ENCODE measurements at places on chromosomes 11 and 22.

DNA sequence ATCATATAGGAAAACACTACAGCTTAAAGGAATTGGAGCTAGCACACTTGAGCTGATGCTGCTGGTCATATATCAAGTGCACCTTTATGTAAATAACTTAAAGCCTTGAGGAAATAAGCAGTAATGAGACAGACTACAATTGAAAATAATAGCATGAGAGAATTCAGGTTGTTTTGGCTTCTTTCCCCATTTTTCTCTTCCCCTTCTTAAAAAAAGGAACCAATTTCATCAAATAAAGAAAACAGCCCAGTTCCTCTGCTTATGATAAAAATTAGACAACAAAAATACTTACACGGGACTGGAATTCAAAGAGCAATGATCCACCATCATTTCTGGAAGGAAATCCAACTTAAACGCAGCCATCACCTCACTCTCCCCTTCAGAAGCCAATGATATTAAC, 50.2 kb upstream of the RAPSN start:
- DNase-seq, result no peak

- no peak for DNase-seq
Observed at GRCh38 chr11:83007909-83008580, 63.7 kb downstream of the RAB30 start.

GRCh38 chr11:68261006-68261405, 10.8 kb downstream of the C11orf24 start:
- DNase-seq, result no peak

GRCh38 chr22:41048791-41049717, 43.3 kb upstream of the EP300 start:
- DNase-seq, result no peak

- no peak for DNase-seq
Observed at GRCh38 chr11:115469361-115469760, 34.9 kb downstream of the CADM1 start.

DNA sequence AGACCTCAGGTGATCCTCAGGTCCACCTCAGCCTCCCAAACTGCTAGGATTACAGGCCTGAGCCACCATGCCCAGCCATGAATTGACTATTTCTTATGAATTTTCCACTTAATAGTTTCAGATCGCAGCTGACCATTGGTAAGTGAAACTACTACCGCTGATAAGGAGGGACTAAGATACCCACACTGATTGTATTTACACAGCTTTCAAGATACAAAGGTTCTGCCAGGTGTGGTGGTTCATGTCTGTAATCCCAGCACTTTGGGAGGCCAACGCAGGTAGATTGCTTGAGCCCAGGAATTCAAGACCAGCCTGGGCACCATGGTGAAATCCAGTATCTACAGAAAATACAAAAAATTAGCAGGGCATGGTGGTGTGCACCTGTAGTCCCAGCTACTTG, 3.9 kb downstream of the CHEK2 start:
- no peak for DNase-seq

- no peak for DNase-seq
Observed at GRCh38 chr22:32216911-32217310, 12.0 kb upstream of the RFPL2 start.

GRCh38 chr11:82899957-82900276, 313 bp downstream of the PRCP start:
- DNase-seq, result no peak

- DNase-seq, result no peak
Observed at GRCh38 chr22:46425016-46425415, 89.5 kb downstream of the TRMU start.

GRCh38 chr22:18954990-18955571, 19.0 kb upstream of the PRODH start:
- DNase-seq, result no peak

DNA sequence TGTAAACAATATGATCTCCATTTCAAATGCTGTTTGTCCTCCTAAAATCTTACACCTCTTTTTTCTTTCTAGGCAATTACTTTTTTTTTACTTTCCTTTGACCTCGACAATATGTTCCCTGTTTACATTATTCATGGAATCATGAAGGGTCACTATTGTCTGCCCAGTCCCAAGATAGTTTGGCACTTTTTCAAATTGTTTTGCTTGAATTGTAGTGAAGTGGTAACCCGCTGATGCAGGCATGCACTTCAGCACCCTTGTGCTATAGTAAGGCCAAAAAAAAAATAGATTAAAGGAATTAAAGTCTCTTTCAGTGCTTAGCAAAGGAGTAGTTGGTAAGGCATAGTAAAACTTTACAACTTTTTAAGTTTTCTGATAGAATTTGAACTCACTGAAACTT, 90.9 kb downstream of the PAX6 start:
- DNase-seq, result no peak

- no peak for DNase-seq
Observed at GRCh38 chr22:33303099-33303498, 244.9 kb upstream of the SYN3 start.

- DNase-seq, result no peak
Observed at GRCh38 chr22:20774882-20775281, 969 bp downstream of the SERPIND1 start.

- DNase-seq, result no peak
Observed at GRCh38 chr11:96219981-96220623, 122.9 kb downstream of the MAML2 start.

DNA sequence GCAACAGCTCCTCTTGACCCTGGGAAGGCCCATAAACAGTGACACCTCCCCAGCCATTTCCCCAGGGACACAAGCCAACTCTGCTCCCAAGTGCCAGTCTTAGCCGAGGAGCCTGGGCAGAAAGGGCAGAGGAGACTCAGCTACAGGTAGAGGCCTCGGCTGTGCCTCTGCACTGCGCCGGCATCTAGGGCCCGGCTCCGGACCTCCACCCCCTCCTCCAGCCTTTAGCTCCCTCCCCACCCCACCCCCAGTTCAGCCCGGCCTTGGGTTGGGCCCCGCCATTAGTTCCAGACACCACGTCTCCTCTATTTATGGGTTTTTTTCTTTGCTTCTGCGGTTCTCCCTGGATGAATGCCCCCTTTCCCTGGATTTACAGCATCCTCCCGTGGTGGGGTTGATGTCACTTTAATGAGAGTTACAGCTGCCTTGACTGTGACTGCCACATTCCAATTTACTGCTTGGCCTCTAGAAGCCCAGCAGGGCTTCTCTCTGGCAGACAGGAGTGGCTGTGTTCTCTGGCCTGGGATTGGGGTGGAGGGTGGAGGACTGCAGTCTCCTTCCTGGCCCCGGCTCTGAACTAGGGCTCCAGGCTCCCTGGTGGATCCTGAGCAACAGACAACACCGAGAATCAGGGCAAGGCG, 13.5 kb upstream of the OAF start:
- DNase-seq, result no peak

DNA sequence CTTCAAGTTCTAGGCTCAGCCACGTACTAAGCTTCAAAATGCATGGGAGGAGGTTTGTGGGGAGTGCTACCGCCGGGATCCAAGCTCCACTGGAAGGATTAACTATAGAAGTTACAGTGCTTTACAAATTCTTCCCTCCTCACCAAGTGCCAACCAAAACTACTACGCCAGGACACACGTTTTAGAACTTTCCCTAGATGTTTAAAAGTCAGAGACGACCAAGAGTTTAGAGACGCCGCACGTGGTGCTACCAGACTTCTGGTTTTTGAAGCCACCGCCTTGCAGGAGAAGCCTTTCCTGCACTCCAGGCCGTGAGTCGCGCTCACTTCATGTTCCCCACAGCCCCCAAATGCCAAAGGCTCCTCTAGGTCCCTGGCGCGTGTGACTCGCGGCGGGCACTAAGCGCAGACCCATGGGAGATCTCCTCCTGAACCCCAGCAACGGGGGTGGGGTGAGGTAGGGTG, 734 bp downstream of the SNU13 start:
- no peak for DNase-seq

DNA sequence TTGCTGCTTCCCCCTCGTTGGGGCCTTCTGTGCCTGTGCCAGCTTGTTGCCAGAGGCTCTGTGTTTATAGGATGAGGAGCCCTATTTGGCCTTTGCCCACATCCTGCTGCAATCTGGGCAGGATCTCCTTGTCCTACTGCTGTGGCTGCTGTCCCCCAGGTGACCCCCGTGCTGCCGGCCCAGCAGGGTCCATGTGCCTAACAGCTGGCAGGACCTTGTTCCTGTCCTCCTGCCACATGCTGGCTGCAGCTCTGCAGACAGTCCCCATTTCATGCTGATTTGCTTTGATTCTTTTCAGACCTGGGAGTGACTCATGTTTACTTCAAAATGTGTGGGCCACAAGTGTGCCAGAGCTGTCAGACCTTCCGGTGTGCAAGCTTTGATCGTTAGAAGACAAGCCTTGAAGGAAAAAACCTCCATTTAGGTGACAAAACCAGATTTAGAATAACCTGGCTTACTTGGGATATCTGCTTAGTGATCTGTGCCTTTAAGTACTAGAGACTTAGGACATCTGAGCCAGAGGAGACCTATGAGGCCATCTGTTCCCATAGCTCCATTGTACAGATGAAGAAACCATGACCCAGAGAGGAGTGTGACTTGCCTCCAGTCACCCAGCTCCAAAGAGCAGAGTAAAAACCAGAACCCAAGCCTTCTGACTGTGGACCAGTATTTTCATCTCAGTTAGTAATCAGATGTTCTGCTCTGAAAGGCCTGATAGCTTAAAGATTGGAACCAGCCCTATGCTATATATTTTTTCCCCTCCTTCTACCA, 11.1 kb downstream of the NAV2 start:
- peak; percentile 15 for DNase-seq

DNA sequence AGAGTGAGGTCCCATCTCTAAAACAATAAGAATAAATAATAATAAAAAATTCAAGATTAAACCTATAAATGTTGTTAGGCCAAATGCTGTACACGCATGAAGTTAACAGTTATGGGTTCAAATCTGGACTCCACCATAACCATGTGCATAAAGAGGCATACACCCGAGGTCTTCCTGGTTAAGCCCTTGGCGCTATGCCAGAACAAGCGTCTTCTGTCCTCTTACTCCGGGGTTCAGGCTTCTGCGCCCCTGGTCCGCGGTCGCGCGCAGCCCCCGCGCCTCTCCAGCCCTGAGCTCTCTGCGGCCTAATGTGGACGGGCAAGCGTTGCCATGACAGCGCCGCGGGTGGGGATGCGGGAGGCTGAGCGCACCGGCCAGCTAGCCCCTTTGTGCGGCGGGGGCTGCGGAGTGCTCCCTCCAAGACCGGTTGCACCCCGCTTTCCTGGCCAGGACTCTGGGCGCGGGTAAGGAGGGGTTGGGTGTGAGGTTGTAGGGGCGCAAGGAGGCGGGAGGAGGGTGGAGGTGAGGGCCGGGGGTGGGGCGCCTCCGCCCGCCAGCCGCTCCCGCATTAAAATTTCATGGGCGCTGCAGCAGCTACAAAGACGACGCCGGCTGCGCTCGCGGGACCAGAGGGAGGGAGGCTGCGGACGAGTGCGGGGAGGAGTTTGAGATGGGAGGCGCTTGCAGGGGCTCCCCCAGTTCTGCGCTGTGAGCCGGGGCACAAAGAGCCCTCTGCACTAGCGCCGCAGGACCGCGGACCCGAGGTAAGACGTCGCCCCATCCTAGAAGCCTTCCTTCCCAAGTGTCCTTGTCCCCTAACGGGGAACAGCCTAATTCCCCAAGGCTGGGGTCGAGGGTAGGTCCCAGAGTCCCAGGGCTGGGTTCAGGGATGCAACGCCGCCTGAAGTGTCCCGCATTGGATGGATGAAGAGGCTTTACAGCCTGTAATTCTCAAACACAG, at the start of gene MIAT:
MIAT (plus strand) TSS at position 698 of the 961 bp plus-strand sequence.
- DNase-seq, result peak; percentile 51

GRCh38 chr22:49583886-49584505, 243.7 kb downstream of the BRD1 start:
- DNase-seq, result no peak

GRCh38 chr11:31214372-31214771, 155.2 kb downstream of the DCDC1 start:
- no peak for DNase-seq

DNA sequence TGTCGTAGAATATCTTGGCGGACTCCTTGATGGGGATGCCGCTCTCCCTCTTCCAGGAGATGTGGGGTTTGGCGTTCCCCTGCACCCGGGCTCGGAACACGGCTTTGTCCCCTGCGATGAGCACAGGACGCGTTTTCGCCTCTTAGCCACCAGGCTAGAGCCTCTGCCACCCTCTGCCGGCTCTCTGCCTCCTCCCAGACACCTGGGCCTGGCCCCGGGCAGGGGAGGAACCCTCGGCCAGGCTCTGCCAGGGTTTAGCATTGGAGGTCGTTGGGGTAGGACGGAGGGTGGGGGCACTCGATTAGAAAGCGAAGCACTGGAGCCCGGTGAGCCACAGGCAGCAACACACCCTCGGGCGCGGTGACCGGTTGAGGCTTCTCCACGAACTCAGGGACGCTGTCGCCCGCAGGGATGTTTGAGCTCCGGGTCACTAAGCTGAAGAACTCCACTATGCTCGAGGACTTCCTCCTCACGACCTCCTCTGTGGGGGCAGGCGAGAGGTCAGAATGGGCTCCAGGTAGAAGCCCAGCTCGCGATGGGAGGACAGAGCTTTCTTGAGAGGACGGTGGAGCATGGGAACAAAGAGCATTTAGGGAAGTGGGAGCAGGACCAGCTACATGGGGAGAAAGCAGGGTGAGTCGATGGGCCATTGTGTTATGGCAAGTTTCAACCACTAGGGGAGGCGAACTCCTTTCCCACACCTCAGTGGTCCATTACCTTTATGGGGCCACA, 4.3 kb downstream of the IGSF22 start:
- DNase-seq, result no peak

- no peak for DNase-seq
Observed at GRCh38 chr11:103998826-103999508, 37.5 kb upstream of the DDI1 start.

DNA sequence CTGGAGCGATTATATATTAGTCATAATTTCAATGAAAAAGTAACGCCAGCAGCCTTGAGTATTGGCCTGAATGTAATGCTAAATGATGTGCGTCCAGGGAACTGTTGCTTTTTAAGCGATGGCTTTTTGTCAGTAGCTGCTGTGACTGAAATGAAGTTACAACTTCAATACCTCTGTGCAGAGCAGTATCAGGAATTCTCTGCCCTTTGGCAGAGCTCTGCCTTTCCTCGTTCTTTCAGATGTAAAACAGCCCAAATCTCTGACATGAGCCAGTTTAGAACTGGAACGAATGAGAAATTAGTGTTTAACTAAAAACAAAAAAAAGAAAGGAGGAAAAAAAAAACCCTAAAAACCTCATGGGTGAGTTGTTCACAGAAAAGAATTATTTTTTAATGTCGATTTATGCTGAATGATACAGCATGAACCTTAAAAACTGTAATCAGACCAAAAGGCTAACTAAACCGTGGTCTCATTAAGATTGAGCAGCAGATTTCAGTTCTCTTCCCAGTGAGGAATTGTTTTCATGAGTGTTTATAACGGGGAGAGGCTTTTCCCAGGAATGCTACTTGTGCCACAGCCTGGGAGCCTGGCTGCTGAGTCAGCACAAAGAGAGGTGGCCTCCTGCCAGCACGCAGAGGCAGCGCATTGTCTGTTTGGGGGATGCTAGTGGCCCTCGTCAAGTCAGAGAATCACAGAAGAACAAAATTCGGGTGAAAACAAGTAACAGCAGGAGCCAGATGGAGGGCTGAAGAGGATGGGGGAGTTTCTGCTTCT, 146.2 kb upstream of the RASSF10 start:
- DNase-seq, result no peak

Data from activated T-helper 1 cell treated with anti-CD3 and anti-CD28 coated beads, Interleukin-2, amount 50 U/mL, for 16 hours (primary cell).